ENCODE measurements at places on chromosomes 7 and 10. TPM values are rescaled to one million over a fixed set of nuclear protein-coding genes. Genes with fewer than 3 reads are reported as not detected.

DNA sequence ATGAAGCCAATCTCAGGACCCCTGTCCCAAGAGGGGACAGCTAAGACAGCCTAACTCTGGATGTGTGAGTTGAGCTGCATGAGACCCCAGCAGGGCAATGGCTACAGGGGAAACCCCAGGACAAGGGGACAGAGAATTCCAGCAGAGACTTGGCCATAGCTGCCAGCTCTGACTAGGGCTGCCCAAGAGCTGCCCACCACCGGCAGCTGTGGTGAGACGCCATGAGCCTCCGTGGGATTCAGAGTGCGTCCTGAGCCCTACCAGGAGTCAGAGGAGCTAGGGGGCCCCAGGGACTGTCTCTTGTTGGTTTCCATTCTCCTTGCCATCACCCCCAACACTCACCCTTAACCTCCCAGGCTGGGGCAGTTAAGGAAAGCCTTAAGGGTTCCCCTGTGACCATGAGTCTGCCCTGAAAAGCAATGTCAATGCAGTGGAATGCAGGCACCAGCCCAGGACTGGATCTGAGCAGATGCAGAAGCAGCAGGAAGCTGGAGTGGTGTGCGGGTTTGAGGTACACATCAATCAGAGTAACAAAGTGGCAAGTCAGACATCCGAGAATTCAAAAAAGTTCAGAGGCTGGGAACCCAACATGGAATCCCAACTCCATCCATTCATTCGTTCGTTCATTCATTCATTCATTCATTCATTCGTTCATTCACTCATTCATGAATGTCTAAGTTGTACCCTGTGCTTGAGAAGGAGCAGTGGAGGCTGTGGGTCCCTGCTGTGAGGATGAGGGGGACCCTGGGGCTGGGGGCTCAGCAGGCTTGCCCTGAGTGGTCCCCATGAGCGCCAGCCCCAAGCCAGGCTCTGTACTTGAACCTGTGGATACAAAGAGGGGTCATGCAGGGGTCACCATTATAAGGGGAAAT lies 52.9 kb downstream of the C10orf120 start:
- no peaks in the 10 kb centered on the region for H3K27me3 ChIP-seq
- no peak for DNase-seq
- H3K4me1 ChIP-seq, result no peaks in the 10 kb centered on the region
- H3K36me3 ChIP-seq, result no peaks in the 10 kb centered on the region
- no peak overlapping the region for H3K4me3 ChIP-seq
- H3K27ac ChIP-seq, result no peak overlapping the region

Gene COX19
- 17.2 TPM for total RNA-seq

GRCh38 chr10:47079204-47079580 lies 168.0 kb downstream of the PTPN20 start:
- no peaks in the 10 kb centered on the region for H3K36me3 ChIP-seq
- peaks cover 30% of the 10 kb centered on the region for H3K4me1 ChIP-seq
- H3K27ac ChIP-seq, result no peak overlapping the region
- H3K27me3 ChIP-seq, result peaks cover 5% of the 10 kb centered on the region
- DNase-seq, result no peak
- no peak overlapping the region for H3K4me3 ChIP-seq

Gene ANKRD2
- 0.18 TPM for total RNA-seq

- H3K4me3 ChIP-seq, result no peak overlapping the region
- H3K27me3 ChIP-seq, result no peaks in the 10 kb centered on the region
- peaks cover 58% of the 10 kb centered on the region for H3K36me3 ChIP-seq
- no peak overlapping the region for H3K27ac ChIP-seq
- H3K4me1 ChIP-seq, result peaks cover 10% of the 10 kb centered on the region
- no peak for DNase-seq
Observed at GRCh38 chr7:5360451-5360850, 63.2 kb downstream of the TNRC18 start.

DNA sequence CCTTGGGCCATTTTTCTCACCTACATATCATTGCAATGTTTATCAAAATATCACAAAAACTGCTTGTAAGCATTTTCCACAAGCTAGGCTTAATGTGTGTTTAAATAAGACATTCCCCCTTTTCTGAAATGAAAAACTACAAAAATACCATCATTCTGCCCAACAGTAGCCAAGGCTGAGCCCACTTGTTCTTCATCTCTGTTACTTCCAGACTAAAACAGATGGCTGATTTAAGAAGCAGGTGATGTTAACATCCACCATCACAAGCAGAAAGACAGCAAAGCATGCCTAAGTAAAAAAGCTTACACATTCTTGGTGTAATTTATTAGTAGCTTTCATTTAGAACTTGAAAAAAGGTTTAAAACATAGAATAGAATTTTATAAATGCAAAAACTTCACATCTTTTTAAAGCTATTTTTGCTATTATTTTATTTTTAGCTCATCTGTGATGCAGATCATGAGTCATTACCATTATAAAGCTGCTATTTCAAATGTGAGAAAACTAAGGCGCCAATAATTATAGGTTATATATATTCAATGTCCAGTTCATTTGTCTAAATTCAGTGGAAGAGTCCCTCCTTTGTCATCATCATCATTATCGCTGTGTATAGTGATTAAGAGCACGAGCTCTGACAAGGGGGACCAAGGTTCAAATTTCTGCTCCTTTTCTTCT lies 109.4 kb downstream of the RELN start:
- no peaks in the 10 kb centered on the region for H3K4me1 ChIP-seq
- no peak overlapping the region for H3K27ac ChIP-seq
- H3K36me3 ChIP-seq, result no peaks in the 10 kb centered on the region

DNA sequence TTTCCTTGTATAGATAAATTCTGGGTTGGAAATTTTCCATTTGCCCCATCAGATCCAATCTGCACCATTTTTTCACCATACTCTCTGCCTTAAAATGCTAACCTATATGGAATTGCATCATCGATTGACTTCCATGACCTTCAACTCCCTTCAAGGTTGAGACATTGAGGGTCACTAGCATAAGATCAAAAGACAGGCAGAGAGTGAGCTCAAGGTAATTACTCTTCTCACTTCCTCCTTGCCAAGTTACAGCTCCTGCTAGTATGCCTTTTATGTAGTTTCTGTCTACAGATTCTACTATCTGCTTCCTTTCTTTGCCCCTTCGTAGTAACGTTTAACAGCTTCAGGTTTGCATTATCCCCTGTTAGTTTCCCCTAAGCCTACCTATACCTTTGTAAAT lies 1127.7 kb upstream of the LRRTM3 start:
- H3K4me1 ChIP-seq, result no peaks in the 10 kb centered on the region
- no peak for DNase-seq
- no peaks in the 10 kb centered on the region for H3K36me3 ChIP-seq
- H3K27me3 ChIP-seq, result no peaks in the 10 kb centered on the region

DNA sequence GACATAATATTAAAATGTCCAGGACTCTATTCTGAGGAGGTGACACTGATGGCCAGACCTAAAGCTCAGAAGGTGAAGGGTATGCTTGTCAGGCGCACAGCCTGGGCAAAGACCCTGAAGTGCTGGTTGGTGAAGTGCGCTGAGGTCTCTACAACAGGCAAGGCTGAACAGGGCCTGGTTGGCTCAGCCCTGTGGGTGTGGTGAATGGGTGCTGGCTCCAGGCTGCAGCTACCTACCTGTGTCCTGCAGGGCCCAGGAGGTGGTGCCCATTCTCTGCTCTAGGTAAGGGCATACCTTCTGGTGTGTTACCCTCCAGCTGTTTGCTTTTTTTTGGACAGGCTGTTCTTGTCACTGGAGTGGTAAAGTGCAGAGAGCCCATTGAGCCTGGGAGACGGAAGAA lies 85.1 kb downstream of the RAMP3 start:
- DNase-seq, result no peak
- no peaks in the 10 kb centered on the region for H3K4me1 ChIP-seq
- no peak overlapping the region for H3K27ac ChIP-seq
- H3K27me3 ChIP-seq, result peaks cover 32% of the 10 kb centered on the region

Gene JAZF1
- 3.9 TPM for total RNA-seq

- no peak overlapping the region for H3K27ac ChIP-seq
- H3K27me3 ChIP-seq, result peaks cover 14% of the 10 kb centered on the region
- H3K4me3 ChIP-seq, result no peak overlapping the region
- H3K36me3 ChIP-seq, result no peaks in the 10 kb centered on the region
- H3K4me1 ChIP-seq, result no peaks in the 10 kb centered on the region
Observed at GRCh38 chr7:55149001-55149400, 130.2 kb downstream of the EGFR start.

All from activated T-helper 2 cell treated with anti-CD3 and anti-CD28 coated beads, Interferon-gamma antibody, Interleukin-2, Interleukin-4, amounts not matched to agents 10 μg/mL and 5 μg/mL and 100 μg/mL, durations not matched to agents 14 hours and 24 hours and 36 hours (primary cell).